Mesendoderm (in vitro differentiated cells): ENCODE measurements at places on chromosomes 16 and 17.

DNA sequence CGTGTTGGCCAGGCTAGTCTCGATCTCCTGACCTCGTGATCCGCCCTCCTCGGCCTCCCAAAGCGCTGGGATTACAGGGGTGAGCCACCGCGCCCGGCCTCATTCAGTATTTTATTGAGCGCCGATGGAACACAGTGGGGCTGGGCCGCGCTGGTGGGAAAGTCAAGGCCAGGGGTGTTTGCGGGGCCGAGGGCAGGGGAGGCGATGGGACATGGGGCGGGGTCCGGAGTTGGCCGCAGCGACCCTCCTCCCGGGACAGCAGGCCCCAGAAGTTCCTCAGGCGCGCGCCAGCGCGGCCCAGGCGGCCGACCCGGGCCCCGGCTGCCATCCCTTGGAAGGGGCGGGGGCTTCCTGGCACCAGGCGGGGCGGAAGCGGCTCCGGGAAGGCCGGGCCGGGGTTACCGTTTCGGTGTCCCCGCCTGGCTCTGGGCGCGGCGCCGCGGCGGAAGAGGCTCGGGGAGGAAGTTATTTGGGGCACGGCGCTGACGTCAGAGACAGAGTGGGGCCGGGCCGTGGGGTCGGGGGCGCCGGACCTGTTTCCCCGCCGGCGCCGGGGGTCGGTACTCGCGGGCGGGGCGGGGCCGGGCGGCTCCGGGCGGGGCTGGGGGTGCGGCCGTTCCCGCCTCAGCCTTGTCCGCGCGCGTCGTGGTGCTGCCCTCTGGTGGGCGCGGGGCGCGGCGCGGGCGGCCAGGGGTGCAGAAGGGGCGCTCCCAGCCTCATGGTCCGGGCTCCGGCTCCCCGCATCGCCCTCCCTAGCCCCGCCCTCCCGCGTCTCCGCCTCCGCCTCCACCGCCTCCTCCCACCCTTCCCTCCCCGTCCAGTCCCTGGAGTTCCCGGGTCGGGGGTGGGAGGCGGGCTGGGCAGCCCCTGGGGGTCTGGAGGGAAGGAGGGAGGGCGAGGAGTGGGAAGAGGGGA, 952 bp upstream of the PRSS27 start:
- no peaks in the 10 kb centered on the region for H3K4me1 ChIP-seq
- no peaks in the 10 kb centered on the region for H3K27me3 ChIP-seq
- no peaks in the 10 kb centered on the region for H3K36me3 ChIP-seq
- peak; percentile 93 for DNase-seq
- peak overlapping the region; percentile 40 for H3K4me3 ChIP-seq
- H3K27ac ChIP-seq = peak overlapping the region; percentile 66

DNA sequence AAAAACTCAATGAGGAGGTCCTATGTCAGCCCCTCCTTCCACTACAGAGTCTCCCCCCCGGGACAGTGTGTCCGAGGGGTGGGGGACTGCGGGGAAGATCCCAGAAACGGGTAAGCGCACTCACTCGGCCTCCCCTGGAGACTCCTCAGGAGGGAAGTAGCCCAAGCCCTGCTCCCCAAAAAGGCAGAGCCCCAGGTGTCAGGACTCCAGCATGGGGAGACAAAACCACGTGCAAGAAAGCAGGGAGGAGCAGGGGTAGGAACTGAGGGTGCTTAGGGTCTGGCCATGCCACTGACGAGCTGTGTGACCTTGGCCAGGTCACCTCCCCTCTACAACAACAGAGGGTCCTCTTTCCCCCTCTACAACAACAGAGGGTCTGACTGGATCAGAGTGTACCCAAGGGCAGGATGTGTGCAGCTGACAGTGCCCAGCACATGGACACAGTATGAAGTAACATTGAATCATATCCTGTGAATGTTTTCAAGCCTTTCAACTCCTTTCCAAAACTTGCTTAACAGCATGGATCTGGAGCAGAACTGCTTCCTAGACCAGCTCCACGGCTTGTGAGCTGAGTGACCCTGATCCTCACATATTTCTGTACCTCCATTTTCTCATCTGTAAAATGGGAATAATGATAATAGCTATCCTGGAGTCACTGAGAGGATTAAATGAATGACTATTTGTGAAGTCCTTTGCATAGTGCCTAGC, 2.1 kb upstream of the NAGS start:
- H3K4me1 ChIP-seq = no peaks in the 10 kb centered on the region
- H3K27me3 ChIP-seq = peaks cover 9% of the 10 kb centered on the region
- no peak for DNase-seq
- H3K36me3 ChIP-seq = no peaks in the 10 kb centered on the region

DNA sequence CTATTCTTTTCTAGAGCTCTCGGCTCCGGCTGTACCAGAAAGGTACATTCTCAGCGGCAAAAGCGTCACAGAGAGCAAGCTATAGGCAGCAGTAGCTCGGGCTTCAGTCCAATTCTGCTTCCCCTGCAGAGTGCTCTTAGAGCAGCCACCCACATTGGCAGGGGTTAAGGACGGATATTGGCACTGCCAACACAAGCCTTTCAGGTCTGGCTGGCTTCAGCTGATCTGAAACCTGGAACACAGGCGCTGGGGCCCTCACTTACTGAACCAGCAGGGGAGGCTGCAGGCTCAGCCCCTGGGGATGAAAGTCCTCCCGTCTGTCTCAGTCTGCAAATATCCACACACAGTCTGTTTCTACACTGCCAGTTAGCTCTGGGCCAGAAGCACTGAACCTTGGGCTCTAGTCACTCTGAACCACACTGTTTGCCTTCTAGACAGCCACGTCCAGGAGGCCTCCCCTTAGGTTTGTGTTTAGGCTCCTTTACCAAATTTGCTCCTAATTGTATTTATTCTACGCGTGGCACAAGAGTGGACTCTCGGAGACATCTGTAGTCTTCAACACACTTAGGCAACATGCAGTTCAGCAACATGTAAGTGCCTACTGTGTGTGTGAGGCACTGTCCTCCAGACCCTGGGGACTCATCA, 40.1 kb downstream of the HIC1 start:
- H3K4me1 ChIP-seq = peaks cover 7% of the 10 kb centered on the region
- DNase-seq = peak; percentile 52
- H3K4me3 ChIP-seq = no peak overlapping the region
- no peaks in the 10 kb centered on the region for H3K36me3 ChIP-seq

GRCh38 chr17:30326809-30327208, 7.0 kb downstream of the TMIGD1 start:
- H3K27me3 ChIP-seq = no peaks in the 10 kb centered on the region
- no peaks in the 10 kb centered on the region for H3K36me3 ChIP-seq
- H3K27ac ChIP-seq = no peak overlapping the region
- no peaks in the 10 kb centered on the region for H3K4me1 ChIP-seq
- no peak overlapping the region for H3K4me3 ChIP-seq

DNA sequence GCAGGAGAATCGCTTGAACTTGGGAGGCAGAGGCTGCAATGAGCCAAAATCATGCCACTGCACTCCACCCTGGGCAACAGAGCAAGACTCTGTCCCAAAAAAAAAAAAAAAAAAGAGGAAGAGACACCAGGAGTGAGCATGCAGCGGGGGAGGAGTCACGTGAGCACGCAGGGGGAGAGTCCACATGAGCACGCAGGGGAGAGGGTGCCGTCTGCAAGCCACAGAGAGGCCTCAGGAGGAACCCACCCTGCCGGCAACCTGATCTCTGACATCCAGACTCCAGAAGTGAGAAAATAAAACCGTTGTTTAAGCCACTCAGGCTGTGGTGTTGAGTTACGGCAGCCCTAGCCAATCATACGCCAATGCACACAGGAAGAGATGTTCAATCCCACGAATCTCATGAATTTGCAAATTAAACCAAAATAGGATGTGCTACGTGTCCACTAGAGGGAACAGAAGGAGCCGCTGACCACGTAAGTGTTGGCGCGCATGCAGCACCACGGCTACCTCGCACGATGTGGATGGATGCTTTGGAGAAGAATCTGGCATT, 42.2 kb downstream of the CCDC57 start:
- H3K4me1 ChIP-seq = peaks cover 19% of the 10 kb centered on the region
- H3K27me3 ChIP-seq = no peaks in the 10 kb centered on the region
- no peak overlapping the region for H3K4me3 ChIP-seq
- no peak overlapping the region for H3K27ac ChIP-seq

- peaks cover 45% of the 10 kb centered on the region for H3K4me1 ChIP-seq
- H3K27ac ChIP-seq = peak overlapping the region; percentile 73
- peak; percentile 57 for DNase-seq
- no peaks in the 10 kb centered on the region for H3K27me3 ChIP-seq
- no peaks in the 10 kb centered on the region for H3K36me3 ChIP-seq
- H3K4me3 ChIP-seq = no peak overlapping the region
Measured at GRCh38 chr17:76441686-76442340, 11.1 kb downstream of the UBE2O start.

GRCh38 chr17:76987486-76988093, 119.4 kb downstream of the MGAT5B start:
- H3K4me1 ChIP-seq = no peaks in the 10 kb centered on the region
- DNase-seq = no peak
- no peak overlapping the region for H3K4me3 ChIP-seq
- H3K36me3 ChIP-seq = no peaks in the 10 kb centered on the region
- H3K27me3 ChIP-seq = no peaks in the 10 kb centered on the region
- no peak overlapping the region for H3K27ac ChIP-seq

DNA sequence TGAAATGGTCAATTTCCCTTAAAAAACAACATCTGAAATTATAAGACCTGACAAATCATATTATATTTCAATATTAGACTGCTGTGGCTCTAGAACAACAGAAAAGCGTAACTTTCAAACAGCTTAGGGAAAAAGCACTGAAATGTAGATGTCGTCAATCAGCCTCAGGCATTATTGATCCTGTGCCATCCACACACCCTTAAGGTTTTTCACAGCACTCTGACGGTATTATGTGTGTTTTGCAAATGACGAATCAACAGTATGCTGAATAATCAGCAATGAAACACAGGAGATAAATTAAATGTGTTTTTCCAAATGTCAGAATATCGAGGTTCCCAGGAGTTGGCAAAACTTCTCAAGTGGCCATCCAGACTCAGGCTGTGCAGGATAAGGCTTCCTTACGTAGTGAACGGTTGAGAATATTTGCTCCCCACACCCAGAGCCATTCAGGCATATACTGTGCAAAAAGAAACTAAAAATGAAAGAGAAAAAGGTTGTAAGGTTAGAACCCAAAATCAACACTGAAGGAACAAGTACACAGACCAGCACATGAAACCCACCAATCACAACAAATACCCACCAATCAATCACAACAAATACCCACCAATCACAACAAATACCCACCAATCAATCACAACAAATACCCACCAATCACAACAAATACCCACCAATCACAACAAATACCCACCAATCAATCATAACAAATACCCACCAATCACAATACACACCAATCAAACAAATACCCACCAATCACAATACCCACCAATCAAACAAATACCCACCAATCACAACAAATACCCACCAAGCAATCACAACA, 7.7 kb upstream of the MBTPS1 start:
- DNase-seq = no peak
- H3K27me3 ChIP-seq = no peaks in the 10 kb centered on the region
- no peak overlapping the region for H3K4me3 ChIP-seq
- H3K36me3 ChIP-seq = peaks cover 3% of the 10 kb centered on the region
- no peak overlapping the region for H3K27ac ChIP-seq
- H3K4me1 ChIP-seq = no peaks in the 10 kb centered on the region
